ENCODE measurements at places on chromosomes 7 and 10.
A peak's percentile ranks its signal among the peaks of the same experiment; 100 is the strongest.

- peak; percentile 73 for DNase-seq
Measured at GRCh38 chr10:97731346-97732051, 5.4 kb upstream of the ZFYVE27 start.

DNA sequence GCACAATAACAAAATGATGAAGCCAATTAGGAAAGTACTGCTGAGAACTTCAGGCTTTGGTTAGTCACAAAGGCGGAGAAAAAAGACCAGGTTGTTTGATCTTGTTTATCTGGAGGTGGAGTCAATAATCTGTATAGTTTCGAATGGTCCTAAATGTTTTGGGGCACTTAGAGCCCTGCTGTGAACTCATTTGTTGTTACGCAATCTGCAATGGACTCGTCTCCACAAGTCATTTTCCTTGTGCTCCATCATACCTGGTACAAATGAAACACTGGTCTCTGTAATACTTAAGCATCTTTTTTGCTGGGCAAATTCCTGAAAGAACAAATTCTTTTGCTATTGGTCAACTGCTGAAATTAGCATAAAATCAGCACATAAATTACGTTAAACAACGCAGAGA, 430.5 kb downstream of the GATA3 start:
- no peak for DNase-seq

- no peak for DNase-seq
Measured at GRCh38 chr10:101292194-101293006, 61.6 kb upstream of the BTRC start.

DNA sequence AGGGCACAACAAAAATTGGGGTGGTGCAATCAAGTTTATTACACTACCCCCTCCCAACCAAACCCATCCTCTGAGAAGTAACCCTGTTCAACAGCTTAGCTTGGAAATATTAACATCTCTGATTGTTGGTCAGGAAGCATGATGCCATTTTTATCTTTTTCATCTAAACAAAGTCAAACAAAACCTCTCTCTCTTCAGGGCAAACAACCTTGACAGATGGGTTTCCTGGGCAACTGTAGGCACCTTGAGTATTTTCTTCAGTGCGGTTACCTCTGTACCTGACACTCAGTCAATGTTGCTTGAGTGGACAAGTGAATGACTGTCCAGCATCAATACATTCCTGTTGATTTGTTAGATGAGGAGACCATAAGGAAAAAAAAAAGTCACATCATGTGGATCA, 183.6 kb downstream of the NRP1 start:
- no peak for DNase-seq

DNA sequence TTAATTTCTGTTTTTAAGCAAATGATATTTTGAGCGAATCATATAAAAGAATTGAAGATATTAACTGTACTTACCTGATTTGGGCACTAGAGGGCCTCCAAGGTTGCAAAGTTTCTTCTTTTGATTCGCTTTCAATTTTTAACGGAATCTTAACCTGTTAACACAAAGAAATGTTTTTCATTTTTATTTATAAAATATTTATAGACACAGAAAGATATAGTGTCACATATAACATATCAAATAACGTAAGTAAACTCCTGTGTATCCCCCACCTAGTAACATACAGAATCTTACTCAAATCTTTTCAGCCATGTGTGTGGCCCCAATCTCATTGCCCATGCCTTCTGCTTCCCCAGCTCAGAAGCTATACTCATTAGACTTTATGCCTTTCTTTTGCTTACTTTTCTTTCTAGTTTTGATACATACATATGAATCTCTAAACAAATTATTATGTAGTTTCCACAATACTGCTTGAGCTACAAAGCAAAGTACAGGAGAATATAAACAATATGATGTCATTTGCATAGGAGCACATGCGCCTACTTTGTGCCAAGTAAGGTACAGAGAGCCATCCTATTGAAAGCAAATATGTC, 49.5 kb upstream of the ZPBP start:
- no peak for DNase-seq

DNA sequence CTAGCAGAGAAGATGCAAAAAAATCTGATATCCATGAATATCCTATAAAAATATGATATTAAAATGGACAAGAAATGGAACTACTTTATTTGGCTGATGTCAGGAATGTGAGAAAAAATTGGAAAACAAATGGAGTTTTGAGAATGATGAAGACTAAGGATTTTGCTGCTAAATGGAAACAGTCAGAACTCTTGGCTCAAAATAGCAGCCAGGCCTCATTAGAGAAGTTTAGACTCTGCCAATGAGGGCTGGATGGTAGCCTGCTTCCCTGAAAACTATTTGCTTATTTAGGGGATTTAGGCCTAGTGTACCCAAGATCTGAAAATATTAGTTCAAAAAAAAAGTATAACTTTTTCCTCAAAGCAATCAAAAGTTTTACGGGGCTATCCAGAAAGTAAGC, 458.5 kb downstream of the TFEC start:
- no peak for DNase-seq

- no peak for DNase-seq
Measured at GRCh38 chr10:30437031-30437841, 3.3 kb downstream of the MAP3K8 start.

GRCh38 chr7:50226145-50226544, 78.4 kb upstream of the IKZF1 start:
- no peak for DNase-seq

- DNase-seq = peak; percentile 27
Measured at GRCh38 chr10:127919418-127920271, 12.7 kb downstream of the PTPRE start.

GRCh38 chr7:25360451-25360850, 132.2 kb upstream of the NPVF start:
- no peak for DNase-seq

DNA sequence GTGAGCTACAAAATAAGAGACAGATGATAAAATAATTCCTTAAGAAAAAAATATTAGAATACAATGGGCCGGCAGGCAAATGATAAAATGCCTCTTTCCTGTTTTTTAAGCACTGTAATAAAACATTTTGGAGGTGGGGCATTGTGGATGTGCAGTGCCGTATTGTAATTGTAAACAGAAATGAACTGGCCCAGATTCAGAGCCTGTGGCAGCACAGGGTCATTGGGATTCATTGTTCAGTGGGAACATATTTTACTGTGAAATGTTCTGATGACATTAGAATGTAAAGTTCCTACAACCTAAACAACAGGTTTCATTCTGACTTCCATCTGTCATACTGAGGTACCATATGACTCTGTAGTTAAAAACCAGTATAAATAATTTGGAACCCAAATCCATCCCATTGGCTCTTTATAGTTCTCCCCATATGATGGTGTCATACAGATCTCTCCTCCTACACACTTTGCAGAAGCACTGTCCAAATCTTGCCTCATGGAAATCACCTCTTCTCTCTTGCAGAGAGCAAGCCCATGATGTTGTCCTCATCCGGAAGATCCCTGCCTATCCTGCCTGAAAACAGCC, 264.6 kb downstream of the WDR37 start:
- DNase-seq = no peak

- no peak for DNase-seq
Measured at GRCh38 chr10:43086321-43086942, 9.6 kb downstream of the RET start.

DNA sequence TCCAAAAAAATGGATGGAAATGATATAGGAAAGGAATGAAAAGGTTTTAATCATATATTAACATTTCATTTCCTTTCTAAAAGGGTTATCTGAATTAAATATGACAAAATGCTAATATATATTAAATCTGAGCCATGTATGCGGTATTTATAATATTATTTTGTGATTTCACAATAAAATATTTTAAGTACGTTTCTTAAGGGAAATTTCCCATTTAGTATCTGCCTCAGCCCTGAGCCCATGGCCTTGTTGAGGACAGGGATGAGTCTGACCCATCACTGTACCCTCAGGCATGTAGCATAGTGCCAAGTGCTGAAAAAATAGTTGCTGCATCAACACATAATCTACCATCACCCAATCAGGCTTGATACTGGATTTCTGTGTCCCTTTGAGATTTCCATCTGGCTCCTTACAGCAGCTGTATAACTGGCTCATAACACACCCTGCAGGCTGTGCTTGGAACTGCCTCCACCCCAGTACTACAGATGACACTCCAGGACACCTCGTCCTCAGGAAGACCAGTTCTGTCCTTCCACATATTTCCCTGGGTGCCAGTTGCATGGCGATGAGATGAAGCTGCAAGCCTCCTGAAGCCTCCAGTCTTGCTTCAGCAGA, 59.4 kb upstream of the ASAH2 start:
- DNase-seq = no peak

DNA sequence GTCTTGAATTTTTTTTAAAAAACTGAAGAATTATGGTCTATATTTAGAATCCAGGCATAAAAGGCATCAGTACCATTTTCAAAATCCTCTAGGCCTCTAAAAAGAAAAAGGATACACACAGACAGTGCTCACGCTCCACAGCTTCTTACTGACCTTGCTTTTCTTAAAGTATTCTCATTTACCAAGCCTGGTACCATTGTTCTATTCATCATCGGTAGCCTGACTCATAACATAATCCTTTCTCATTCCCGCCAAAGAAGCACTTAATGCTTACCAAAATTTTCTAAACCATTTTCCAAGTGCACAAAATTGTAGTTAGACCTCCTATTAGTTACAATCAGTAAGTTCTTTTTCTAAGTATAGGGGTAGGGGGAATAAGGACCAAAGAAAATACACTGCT, 54.6 kb downstream of the ATE1 start:
- DNase-seq = peak; percentile 13

DNA sequence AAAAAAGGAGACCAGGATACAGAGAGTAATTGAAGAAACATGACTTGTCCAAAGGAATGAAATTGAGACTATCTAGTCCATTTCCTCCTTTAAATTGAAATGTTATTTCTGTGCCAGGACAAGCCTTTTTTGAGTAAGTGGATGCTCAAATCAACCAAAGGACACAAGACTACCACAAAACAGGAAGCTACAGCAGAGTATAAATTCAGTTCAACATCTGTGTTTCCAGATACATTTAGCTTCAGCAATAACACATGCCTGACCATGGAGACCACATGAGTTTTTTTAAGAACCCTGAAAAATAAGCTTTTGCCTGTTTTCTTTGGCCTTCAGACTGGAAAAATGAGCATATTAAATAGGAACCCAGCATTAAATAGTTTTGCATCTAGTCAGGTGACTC, 707.5 kb downstream of the ZWINT start:
- DNase-seq = no peak

- DNase-seq = no peak
Measured at GRCh38 chr10:49739426-49739825, 22.7 kb downstream of the OGDHL start.

- DNase-seq = peak; percentile 76
Measured at GRCh38 chr10:28991333-28992270, 297.3 kb upstream of the LYZL1 start.

DNA sequence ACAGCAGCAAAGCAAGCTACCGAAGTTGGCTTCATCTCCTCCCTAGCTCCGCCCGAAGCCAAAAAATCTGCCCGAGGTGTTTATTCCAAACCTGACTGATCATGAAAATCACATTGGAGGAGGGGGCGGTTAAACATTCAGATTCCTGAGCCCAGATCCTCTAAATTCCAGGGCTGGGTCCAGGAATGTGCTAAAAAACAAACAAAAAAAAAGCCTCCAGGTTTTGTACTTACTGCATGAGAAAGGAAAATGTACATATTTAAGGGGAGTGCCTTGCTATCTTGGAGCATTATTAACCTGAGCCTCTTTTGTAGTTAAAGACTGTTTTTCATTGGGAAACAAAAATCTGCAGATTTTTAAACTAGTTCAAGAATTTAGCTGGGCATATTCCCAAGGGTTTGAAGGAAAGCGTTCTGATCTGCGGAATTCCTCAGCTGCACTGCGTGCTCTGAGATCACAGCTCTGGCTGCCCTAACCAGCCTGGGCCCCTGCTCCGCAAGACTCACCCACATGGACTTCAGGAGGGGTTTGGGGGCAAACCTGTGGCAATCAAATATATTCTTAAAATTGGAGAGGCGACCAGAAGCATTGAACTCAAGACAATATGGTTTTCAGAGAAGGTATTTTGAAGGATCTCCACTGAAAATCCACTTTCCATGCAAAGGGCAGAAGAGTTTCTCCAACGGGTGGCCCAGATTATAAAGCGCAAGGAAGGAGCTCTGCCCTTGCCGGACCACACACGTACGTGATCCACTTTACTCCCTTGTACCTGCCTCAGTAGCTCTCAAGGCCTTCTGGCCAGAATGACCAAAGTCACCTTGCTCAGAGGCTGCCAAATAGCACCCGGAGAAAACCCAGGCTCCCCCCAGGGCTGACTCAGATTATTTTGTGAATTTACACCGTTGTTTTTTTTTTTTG, 10.0 kb upstream of the TNS3 start:
- peak; percentile 46 for DNase-seq

DNA sequence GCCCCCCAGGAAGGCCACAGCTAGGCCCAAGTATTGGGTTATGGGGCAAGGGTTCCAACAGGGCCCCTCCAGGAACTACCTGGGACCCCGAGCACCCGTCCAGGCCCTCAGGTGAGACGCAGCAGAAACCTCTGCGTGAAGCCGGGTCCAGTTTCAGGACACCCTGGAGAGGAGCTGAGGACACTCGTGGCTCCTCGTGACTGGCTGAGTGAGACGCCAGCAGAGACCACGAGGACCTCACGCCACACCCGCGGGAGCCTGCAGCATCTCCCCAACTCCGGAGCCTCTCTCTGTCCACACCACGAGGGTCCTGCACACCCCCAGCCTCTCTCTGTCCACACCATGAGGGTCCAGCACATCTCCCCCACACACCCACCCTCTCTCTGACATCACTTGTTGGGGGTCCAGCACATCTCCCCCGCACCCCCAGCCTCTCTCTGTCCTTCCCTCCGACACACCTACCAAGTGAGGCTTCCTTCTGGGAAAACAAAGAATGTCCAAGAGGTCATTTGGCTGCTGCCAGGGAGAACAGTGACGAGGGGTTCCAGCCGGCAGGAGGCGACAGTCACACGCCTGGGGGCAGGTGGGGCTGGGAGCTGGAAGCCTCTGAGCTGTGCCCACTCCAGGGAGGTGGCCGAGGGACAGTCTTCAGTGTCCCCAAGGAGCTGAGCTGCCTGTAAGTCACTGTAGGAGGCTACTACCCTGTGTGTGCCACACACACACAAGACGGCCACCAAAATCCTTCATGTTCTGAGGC, 46.1 kb upstream of the PPP2R2D start:
- no peak for DNase-seq

- DNase-seq = no peak
Measured at GRCh38 chr7:81839708-81840369, 70.0 kb upstream of the HGF start.

Data from RWPE1 (cell line).